ENCODE measurements at places on chromosomes 4 and X. TPM values are rescaled to one million over a fixed set of nuclear protein-coding genes. Genes with fewer than 3 reads are reported as not detected.
A peak's percentile ranks its signal among the peaks of the same experiment; 100 is the strongest.

- DNase-seq, result no peak
These were observed 229.0 kb upstream of the LCORL start for GRCh38 chr4:18250564-18250963.

DNA sequence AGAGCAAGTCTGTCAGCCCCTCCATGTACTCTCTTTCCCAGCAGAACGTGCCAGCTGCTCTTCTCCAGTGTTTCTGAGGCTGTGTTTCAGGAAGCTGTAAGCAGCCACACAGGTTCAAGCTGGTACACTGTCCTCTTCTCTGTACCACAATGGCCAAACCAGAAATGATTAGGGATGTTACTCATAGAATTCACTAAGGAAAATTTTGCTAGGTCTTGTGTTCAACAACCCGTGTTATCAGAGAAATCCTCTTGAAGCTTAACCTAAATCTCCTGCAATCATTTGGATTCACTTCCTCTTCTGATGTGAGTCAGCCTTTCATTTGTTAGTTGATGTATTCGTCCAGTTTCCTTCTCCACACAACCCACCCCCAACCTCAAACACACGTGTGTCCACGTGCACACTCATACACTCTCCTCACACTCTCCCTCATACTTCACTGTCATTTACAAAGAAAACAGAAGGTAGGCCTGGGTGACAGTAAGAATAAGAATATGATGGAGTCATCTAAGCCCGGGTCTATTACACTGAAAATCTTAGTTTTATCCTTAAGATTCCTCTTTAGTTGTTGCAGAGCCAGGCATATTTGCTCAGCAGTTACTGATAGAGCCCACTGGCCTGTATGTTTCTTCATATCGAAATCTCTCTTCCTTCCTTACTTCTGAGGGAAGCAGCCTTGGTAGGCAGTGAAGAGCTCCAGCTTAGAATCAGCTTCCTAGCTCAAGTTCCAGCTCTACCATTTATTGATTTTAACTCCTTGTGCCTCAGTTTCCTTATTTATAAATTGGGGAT, 63.4 kb downstream of the DCUN1D4 start:
- DNase-seq, result no peak

- DNase-seq, result no peak
These were observed 22.2 kb downstream of the PRDM8 start for GRCh38 chr4:80219301-80220025.

DNA sequence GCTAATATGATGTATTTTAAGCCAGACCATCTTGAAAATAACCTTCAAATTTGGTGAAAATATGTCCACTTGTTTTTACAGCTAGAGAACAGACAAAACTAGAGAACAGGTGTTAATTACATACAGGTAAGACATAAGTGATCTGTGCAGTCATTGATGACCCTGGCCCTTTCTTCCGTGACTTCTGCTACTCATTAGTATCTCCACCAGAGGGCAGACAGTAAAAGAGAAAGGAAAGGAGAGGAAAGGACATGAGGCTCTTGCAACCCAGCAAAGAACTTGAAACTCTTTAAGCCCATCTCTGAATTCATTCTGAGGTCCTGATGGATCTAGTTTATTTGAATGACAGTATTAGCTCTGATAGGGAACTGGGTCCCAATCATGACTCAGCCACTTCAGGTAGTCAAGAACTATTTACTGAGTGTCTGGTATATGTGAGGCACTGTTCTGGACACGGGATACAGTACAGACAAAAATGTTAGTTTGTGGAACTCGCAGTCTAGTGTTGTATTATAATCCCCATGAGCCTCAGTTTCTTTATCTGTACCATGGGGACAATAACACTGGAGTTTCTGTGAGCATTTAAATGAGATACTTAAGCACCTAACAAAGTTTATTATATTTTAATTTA, 121.0 kb upstream of the TEX13D start:
- DNase-seq, result peak; percentile 53

GRCh38 chr4:30122711-30123110, 597.5 kb upstream of the PCDH7 start:
- DNase-seq, result no peak

- DNase-seq, result peak; percentile 82
These were observed 1.2 kb upstream of the NMU start for GRCh38 chr4:55637272-55637820.

SPANXN4 gene
- total RNA-seq, result not detected

YY2 gene
- 0.30 TPM for total RNA-seq

RNF128 gene
- 1.0 TPM for total RNA-seq

AMTN gene
- total RNA-seq, result not detected

Measured in H7 (cell line).